ENCODE measurements at places on chromosomes 6 and 20.

DNA sequence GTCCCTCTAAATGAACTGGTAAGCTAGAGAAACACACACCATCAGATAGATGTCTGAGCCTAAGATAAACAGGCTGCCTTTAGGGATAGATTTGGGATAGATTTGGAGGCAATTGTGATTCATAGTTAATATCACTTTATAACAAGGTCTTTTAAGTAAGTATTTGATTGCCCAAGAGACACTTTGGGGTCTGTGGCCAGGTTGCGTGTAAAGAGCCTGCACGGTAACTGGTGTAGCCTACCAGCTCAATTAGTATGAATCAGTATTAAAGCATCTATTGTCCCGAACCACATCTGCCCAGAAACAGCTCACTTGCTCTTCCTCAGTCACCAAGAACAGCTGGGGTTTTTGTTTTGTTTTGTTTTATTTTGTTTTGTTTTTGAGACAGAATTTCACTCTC, 193.3 kb downstream of the SASH1 start:
- no peak for DNase-seq

DNA sequence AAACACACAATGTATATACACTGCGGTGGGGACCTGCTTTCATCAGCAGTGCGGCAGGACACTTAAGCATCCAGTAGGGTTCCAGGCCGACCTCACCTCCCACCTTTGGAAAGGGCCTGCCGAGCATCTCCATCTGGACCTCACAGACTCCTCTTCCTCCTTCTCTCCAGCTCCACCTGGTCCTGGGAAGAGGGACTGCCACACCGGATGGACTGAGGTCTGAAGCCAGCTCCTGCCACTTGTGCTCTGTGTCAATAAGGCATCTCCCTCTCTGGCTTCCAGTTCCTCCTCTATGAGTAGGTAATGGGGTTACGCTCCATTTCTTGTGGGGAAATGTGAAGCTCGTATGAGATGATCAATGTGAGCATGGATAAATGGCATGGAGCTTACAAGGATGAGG, 19.1 kb upstream of the NNAT start:
- no peak for DNase-seq

DNA sequence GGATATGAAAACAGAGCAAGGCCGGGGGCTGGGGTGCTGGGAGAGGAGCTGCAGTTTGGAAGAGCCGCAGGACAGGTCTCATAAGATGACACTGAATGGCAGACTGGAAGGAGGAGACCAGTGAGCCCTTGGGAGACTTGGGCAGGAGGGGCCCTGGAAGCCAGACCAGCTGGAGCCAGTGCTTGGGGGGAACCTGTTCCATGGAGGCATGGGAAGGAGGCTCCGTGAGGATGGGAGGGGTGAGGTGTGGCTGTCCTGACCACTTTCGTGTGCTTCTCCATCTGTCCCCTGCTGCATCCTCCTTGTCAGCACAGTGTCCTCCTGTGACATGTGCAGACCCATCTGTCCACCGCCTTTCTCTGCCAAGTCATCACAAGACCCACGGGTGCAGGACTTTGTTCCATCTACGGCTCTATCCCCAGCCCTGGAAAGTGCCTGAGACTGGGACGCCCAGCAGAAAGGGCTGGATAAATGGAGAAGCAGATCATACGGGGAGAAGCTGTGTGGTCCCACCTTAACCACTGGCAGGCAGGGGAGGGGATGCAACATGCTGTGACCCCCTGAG, 84.8 kb upstream of the MPC1 start:
- DNase-seq = no peak

GRCh38 chr6:2877960-2878359, 25.1 kb downstream of the SERPINB9 start:
- no peak for DNase-seq

DNA sequence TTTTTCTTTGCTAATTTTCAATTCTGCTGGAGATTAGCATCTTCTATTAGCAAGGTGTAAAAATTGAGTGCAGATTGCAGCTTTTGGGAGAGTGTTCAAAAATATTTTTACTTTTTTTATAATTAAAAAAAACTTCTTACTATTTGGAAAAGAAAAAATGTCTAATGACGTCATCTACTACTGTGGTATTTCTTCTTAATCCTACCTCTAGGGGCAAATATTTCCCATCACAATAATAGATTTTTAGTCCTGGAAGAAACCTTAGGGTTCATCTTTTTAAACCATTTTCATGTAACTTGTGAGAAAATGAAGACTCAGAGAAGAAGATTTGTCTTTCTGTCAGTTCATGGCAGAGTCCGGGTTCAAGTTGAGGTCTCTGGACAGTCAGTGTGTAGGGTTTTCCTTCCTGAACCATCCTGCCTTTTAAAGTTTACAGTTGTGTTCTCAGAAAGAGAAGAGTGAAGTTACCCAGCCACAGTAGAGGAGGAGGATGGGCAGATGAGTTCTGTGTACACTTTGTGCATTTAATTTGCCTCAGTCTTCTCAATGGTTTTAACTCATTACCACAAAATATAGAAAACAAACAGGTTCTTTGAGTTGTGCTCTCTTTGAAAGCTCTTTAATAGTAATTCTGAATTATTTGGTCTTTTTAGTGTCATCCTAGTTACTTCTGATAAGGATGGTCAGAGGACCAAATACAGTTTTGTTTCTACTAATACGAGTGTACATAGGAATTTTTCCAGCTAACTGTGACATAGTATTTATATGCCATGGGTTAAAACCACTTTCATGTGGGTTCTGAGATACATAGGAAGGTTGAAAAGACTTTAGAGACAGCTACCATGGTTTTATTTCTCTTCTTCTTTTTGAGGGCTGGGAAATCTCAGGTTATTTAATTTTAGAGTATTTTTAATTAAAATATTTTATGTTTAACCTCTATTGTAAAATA, 184.7 kb downstream of the CDKAL1 start:
- DNase-seq = no peak

GRCh38 chr6:124551711-124552233, 410.5 kb upstream of the RNF217 start:
- no peak for DNase-seq

DNA sequence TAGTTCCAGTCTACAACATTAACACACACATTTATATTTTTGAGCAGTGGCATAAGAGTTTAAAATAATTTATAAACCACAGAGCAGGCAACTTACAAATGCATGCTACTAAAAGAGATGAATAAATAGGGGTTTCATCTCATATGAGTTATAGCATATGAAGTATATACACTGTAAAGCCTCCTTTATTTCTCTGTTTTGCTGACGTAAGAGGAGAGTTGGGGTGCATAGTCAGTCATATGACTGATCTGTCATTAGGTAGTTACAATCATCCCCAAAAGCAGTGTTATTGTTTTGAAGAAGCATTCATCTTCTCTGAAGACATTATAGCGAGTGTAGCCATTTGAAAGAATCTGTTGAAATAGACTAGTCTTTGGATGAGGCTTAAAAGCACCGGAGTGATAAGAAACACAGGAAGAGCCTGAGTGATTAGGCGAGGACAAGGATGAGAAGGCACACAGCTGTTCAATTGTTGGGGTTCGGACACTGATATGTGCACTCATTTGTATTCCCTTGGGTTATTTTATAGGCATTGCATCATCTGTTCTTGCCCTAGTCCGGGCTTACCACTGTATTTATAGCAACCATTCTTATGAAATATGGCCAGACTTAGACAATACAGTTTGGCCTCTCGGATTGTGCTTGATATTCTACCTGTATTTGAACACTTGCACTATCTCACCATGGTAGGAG, 325.7 kb downstream of the SAMD5 start:
- DNase-seq = no peak

DNA sequence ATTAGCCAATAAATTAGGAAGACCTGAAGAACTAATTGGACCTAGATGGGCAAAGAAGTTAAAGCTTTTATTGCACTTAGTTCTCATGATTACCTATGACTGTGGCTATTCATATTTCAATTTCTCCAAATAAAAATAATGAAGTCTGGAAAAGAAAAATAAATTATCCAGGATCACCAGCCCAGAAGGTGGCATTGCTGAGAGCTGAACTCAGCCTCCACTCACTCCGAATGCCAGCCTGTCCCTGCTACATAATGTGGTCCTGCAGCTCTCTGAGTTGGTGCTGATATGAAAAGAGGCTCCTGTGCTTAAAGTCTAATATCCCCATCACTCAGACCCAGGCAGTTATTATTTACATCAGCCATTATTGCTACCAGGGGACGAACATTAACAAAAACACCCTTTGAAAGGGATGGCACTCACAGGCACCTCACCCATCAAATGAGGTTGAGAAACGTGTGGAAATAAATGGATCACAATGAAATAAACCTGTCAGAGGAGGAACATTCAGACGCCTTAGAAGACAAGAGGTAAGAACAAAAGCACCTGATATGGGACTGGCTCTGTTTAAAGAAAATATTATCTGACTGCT, 649.7 kb upstream of the CHD6 start:
- DNase-seq = no peak

GRCh38 chr20:36298061-36298460, 8.1 kb upstream of the DLGAP4 start:
- DNase-seq = no peak

DNA sequence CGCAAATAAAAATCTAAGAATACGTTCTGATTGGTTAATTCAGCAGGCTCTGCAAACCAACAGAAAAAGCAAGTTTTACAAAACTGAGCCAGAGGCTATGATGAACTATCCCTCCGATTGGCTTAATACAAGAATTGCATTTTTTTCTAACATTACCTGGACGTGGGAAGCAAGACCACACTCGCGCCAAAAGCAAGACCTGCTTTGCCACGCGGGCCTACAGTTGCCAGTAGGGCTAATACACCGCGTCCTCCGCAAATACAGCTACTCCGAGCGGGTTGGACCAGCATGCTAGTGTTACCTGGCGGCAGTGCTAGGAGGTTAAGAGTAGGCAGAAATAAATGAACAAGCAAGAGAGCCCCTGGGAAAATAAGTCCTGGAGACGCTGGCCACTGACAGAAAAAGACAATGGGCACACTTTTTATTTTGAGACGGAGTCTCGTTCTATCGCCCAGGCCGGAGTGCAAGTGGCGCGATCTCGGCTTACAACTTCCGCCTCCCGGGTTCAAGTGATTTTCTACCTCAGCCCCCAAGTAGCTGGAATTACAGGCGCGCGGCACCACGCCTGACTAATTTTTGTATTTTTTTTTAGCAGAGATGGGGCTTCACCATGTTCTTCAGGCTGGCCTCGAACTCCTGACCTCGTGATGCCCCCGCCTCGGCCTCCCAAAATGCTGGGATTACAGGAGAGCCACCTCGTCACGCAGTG, 131.9 kb upstream of the BTN3A2 start:
- DNase-seq = peak; percentile 25

GRCh38 chr6:44049989-44050871, 77.0 kb downstream of the MRPL14 start:
- no peak for DNase-seq

- DNase-seq = no peak
Observed at GRCh38 chr6:31131595-31131994, 7.3 kb downstream of the PSORS1C2 start.

GRCh38 chr6:35291491-35291890, 6.1 kb upstream of the DEF6 start:
- DNase-seq = no peak

DNA sequence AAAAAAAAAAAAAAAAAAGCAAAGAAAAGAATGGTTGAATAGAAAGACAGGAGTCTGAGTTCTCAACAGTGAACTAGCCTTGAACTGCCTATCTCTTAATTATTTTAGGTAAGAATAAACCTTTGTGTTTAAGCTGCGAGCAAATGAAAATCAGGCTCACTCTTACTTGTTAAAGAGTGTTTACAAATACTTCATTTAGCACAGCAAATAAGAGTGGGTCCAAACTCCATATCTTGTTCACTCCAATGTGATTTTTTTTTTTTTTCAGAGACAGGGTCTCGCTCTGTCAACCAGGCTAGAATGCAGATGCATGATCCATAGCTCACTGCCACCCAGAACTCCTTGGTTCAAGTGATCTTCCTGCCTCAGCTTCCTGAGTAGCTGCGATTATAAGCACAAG, 11.9 kb downstream of the MCM9 start:
- no peak for DNase-seq

DNA sequence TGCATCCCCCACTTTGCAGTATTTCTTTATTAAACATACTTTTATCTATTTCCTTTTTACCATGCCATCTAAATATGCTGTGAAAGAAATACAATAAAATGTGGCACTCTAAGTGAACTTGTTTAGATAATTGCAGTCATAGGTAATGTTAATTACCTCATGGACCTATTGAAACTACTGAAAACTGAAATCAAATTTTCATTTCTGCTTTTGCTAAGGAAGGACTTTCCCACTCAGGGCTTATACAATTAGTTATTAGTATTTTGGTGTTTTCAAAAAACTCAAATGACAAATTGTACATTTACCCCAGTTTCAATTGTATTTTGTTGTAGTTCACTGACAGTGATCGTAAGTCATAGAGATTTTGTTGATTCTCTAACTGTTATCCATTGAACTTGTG, 88.4 kb downstream of the ID4 start:
- DNase-seq = no peak

DNA sequence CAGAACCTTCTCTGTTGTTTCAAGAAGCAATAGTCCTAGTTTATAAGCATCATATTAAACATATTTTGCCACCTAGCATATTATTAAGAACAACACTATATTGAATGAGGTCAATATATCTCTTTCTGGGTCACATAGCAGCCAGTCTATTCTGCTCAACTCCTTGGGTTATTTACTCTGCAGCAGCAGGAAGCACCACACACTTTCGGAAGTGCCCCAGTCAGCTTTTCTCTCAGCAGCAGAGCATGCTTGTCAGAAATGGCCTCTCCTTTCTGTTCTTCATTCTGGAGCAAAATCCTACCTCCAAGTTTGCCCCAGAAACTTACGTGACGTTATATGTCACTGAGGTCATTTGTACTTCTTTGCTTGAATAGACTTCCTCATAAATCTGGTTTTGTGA, 22.7 kb downstream of the CFAP206 start:
- no peak for DNase-seq

GRCh38 chr6:10694302-10695085, at the start of the genes C6orf52 and PAK1IP1:
C6orf52 (minus strand) TSS chr6:10694616; CDS start chr6:10687550, 7,066 bp downstream.
PAK1IP1 (plus strand) TSS chr6:10694972; CDS start chr6:10694986, 14 bp downstream.
- peak; percentile 86 for DNase-seq

DNA sequence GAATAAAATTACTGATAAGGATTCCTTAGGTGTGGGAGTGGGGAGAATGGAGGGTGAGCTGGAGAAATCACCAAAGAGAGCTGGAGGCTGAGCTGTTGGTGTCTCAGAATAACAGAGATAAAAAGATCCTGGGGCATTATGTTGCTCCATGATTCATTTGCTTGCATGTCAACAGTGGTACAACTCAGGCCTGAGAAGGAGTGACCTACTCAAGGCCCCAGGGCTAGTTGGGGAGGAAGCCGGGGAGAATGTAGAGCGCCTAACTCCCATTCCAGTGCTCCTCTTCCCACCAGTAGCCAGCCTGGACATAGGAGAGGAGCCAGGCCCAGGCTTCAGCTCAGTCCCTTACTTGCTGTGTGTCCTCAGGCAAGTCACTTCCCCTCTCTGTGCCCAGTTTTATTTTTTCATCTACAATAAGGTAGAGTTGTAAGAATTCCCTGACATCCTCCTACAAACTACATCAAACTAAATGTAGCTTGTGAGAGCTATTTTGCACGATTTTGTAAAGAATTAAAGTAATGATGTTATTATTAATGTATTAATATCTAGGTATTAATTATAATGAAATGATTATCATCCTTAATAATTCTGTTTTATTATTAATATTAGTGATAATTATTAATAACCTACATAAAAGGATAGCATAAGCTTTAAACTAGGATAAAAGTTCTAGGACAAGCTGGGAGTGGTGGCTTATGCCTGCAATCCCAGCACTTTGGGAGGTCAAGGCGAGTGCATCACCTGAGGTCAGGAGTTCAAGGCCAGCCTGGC, 250.9 kb upstream of the SULF2 start:
- no peak for DNase-seq
